Kasumi-1 (cell line): ENCODE measurements at places on chromosomes 12 and 14.

DNA sequence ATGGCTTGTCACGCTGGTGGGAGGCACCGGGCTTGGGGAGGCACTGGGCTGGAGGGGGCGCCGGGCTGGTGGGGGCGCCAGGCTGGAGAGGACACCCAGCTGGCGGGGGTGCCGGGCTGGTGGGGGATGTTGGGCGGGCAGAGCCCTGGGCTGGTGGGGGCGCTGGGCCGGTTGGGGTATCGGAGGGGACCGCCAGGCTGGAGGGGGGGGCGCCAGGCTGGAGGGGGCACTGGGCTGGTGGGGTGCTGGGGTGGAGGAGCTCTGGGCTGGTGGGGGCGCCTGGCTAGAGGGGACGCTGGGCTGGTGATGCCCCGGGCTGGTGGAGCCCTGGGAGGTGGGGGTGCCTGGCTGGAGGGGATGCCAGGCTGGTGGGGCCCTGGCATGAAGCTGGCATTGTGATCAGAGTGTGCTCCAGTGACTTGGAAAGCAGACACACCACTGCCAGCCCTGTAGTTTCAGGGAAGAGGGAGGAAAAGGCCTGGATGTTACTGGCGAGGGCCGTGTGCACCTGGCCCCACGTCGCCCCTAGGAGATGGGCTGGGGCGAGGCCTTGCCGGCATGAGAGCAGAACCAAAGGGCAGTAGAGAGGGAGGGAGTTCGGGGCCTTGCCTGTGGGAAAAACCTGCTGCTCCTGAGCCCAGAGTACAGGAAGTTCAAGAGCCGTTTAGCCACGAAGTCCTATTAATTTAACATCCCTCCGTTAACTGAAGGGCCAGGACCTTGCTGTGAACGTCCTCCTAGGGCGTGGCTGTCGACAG lies 13.1 kb downstream of the TEDC1 start:
- DNase-seq = no peak

- no peak for DNase-seq
These were observed 301.7 kb downstream of the KCNH5 start for GRCh38 chr14:62743560-62743959.

GRCh38 chr12:55008944-55009585 lies 10.7 kb upstream of the NEUROD4 start:
- no peak for DNase-seq

DNA sequence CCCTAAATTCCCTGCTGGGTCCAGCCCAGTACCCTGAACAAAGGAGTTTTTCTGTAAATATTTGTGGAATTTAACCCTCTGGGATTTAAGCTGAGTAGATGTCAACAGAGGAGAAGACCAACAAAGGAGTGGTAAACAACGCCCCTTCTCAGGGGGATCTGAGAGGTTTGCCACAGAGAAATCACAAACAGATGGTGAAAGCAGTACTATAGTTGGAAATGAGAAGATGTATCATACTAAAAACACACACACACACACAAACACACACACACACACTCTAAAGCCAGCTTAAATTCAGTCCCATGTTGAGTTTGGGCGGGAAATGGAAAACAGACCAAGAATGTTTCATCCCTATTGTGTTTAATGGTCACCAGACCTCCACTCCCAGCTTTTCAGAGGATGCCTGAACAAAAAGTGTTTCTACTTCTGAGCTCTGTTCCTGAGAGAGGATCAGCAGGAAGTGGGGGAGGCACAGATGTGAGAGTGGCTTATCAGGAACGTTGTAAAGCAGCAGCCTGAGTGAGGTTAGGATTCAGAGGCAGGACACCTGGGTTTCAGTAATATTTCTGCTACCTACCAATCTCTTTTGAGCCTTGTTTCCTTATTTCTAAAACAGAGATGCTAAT lies 3.2 kb downstream of the BIN2 start:
- peak; percentile 62 for DNase-seq

- DNase-seq = no peak
These were observed 38.5 kb upstream of the KCNMB4 start for GRCh38 chr12:70327541-70327940.

GRCh38 chr14:32666308-32666707 lies 272.4 kb upstream of the NPAS3 start:
- no peak for DNase-seq

- DNase-seq = no peak
These were observed 45.4 kb downstream of the YAF2 start for GRCh38 chr12:42192686-42193085.

GRCh38 chr12:101068836-101069235 lies 141.2 kb downstream of the SLC5A8 start:
- DNase-seq = no peak

- DNase-seq = no peak
These were observed 17.1 kb downstream of the GSC start for GRCh38 chr14:94752591-94753436.

DNA sequence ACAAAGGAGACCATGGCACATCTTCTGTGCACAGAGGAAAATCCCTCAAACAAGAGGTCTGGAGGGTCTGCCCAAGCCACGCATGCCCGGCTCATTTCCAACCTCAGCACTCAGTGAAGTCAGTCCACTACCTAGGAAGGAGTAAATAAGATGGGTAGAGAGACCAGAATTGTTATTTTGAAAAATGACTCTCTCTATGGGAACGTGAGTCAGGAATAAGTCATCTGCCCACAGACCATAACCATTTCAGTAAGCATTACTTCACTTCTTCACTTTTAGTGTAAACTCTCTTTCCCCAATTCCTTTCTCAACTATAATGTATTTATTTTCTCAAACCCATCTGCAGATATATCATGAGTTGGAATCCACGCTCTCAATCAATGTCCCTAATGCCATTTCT lies 1039.9 kb upstream of the USP15 start:
- no peak for DNase-seq

DNA sequence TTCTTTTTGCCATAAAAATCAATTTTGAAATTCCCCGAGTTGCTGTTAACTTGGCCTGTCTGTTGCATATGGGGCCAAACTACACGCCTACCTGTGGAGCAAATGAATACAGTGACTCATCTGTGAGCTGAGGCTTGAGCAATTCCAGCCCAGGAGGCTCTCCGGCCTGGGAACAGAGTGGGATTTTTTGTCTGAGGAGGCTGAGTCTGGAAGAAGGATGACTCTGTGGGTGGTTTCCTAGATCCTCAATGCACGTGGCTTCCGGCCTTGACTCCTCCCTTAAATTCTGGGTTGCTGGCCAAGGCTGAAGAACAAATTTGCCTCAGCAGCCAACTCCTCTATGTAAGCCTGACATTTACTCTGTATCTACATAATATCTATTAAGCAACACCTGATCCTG lies 124.1 kb downstream of the SSPN start:
- DNase-seq = no peak

GRCh38 chr12:51399891-51400290 lies 8.7 kb upstream of the GALNT6 start:
- DNase-seq = no peak

GRCh38 chr14:101198398-101199027 lies 295.0 kb upstream of the RTL1 start:
- DNase-seq = no peak

DNA sequence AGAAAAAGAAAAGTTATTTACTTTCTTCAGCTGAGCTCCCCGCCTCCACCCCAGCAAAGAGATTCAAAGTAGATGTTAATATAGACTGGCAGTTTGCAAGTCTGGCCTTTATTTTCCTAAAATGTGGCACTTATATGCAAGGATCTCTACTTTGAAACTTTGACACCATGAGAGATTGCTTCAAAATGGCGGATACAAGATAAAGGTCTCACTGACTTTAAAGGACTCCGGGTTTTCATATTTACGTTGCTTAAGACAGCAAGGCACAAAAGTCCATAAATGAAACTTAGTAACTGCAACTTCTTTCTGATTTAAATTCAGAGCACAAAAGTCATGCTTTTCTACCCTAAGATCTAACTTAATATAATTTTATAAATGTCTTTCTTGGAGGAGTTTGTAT lies 3.5 kb downstream of the OTX2 start:
- no peak for DNase-seq

DNA sequence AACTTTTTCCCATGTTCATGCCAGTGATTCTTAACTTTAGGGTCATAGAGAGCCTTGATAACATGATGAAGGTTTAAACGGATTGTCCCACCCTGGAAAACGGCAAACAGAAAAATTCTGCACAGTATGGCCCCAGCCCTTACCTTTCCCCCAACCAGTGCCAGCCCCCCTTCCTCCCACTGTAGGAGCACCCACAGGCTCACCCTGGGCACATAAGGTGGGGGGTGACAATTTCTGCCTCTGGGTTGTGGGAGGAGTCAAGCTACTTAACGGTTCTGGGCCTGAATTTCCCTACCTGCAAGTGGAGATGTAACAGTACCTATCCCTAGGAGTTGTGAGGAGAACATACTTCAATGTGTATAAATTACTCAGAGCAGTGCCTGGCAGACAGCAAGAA lies 18.0 kb downstream of the XRCC3 start:
- DNase-seq = no peak

DNA sequence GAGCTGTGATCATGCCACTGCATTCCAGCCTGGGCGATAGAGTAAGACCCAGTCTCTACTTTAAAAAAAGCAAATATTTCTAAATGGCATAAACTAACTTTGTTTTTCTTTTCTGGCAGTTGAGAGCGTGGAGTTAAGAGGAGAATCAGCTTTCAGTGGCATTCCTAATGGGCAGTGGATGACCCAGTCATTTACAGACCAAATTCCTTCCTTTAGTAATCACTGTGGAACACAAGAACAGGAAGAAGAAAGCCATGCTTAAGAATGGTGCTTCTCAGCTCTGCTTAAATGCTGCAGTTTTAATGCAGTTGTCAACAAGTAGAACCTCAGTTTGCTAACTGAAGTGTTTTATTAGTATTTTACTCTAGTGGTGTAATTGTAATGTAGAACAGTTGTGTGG lies 21.2 kb downstream of the TDG start:
- no peak for DNase-seq

DNA sequence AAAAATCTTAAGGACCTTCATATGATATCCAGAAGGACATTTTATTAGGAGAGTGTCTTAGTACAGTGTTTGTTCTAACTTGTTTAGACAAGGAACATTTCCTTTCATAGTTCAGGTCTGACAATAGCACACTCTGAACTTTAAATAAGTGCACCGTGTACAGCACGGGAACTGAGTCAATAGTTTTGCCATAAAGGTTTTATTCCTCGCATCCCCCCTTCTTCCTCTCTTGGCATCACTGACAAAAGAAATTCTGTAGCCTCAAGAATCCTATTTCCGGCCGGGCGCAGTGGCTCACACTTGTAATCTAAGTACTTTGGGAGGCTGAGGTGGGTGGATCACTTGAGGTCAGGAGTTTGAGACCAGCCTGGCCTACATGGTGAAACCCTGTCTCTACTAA lies 58.3 kb downstream of the TMCC3 start:
- DNase-seq = no peak

DNA sequence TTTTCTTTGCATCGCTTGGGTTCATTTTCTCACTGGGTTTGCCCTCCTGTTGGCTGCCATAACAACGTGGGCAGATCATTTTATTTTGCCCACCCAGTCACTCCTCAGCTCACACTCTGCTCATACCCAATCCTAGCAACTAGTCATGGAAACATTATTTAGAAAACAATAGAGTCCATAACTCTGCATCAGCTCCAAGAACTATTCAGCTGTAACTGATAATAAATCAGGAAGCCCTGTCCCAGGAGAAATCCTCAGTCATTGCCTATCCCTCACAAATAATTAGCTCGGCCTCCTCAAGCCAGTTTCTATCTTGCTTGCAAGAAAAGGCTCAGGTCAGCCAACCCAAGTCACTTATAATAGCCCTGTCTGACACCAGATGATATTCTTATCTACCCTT lies 43.2 kb downstream of the RTN1 start:
- DNase-seq = no peak

DNA sequence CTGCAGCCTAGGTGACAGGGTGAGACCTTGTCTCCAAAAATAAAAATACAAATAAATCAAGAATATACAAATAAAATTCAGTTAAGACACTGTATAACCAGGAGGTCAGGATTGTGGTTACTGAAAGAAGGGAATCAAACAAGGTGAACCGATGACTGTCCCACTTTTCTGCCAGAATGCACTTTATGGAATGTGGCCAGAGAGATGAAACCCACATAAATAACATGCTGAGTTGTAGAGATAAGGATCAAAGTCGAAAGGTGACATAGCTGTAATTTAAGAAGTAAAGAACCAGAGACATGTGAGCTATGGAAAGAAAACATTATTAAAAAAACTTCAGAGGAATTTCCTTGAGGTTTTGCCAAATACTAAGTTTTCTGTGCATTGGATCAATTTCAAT lies 1098.2 kb upstream of the USP15 start:
- no peak for DNase-seq

DNA sequence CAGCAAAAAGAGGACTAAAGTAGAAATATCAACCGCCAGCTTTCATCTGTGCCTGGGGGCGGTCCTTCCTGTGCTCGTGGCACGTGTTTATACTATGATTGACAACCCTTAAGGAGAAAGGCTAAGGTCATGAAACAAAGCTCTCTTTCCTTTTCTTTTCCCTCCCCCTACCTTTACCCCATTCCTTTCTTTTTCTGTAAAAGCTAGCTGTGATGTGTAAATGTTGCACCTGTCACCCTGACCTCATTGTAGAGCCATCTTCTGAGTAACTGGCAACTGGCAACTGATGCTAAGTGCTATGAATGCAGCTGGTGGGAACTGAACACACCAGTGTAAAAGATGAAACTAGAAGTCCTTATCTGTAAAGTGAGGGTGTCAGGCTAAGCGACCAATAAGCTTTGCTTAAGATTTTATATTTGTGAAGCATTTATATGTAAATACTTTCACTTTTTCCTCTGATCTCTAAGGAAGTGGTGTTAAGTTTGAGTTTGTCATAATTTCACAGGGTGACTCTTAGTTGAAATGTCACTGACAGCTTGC lies 102.8 kb upstream of the BCAT1 start:
- peak; percentile 55 for DNase-seq

DNA sequence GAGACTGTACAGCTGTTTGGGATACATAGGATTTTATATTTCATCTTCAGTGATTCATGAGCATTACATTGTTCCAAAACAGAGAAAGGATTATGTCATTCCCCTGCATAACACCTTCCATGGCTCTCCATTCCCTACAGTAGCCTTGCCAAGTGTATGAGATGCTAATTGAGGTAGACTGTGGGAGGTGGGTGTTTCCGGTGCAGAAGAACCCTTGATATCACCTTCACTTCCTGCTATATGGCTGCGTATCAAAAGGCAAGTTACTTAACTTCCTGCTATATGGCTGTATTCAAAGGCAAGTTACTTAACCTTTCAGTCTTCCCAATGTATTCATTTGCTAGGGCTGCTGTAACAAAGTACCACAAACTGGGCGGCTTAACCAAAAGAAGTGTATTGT lies 11.2 kb downstream of the FAR2 start:
- peak; percentile 16 for DNase-seq

- no peak for DNase-seq
These were observed 148.7 kb downstream of the ETV6 start for GRCh38 chr12:11798006-11798708.

DNA sequence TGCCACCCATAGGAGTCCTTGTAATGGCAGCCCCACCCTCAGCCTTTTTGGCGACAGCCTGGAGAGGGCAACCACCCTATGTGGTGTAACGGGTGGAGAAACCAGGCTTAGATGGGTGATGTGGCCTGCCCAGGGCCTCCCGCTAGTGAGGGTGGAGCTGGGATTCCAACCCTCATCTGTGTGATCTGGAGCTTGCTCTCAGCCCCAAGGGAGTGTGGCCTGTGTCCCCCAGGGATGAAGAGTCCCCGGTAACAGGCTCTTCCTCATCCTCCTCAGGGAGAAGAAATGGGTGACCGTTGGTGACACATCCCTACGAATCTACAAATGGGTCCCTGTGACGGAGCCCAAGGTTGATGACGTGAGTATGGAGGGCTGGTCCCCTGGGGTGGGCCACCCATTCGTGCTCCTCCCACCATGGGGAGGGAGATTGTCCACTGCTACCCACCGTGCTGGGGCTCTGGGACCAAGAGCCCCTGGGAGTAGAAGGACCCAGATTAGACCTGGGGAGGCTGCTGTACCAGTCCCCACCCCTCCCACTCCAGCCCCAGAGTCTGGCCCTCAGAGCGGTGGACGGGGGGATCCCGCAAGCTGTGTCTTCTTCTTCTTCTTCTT lies 8.8 kb downstream of the BCL7A start:
- no peak for DNase-seq
